CD4-positive, alpha-beta T cell treated with Interleukin-12 subunit alpha and Interleukin-12 subunit beta, for 1 hour (primary cell): ENCODE measurements at places on chromosomes 3 and 15.

- DNase-seq = no peak
These were observed 214.5 kb upstream of the IGF1R start for GRCh38 chr15:98433856-98434255.

- no peak for DNase-seq
These were observed 202.0 kb downstream of the GHSR start for GRCh38 chr3:172246107-172246844.

DNA sequence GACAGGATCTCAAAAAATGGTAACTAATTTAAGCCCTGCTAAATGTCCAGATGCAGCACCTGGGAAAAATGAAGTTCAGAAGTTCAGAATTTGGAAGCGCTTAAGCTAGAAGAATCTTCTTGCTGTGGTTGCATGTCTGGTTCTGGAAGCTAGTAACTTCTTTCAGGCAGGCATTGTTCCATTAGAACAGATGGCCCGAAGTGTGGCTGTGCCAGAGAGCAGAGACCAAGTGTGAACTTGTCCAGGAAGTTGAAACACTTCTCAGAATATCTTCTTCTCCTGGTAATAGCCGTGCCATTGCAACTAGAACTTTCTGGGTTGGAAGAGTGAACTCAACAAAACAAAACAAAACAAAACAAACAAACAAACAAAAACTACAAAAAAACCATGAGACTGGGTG is 80.0 kb downstream of the MITF start:
- no peak for DNase-seq

- no peak for DNase-seq
These were observed 24.2 kb downstream of the NMNAT3 start for GRCh38 chr3:139653582-139653981.

DNA sequence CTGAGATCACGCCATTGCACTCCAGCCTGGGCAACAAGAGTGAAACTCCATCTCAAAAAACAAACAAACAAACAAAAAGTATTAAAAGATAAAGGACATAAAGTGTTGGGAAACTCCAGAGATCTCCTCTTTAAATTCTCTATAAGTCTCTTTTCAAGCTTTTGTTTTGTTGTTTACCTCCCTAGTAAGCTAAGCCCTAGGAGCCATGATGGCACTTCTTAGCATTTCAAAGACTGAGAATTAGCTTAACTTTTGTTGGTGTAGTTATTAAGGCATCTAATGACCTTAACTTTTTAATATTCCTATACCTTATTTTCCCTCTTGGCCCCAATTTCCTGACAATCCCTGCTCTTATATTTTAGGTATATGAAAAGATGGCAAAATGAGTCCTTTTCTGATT is 157.3 kb downstream of the ZNF609 start:
- DNase-seq = no peak

DNA sequence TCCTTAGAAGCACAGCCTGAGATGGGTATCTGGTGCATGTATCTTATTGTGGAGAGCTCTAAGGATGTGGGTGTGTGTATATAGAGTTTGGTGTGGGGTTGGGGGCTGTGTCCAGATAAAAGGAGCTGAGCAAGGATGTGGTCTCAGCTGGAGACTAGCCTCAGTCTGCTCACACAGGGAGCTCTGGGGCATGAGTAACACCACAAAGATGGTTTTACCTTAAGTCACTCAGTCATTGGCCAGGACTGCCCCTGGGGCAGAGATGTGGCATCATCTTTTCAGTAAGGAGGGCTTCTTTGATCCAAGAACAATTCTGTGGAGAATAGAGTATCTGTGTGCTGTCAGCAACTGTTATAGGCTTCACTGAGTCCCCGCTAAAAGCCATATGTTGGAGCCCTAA is 163.4 kb upstream of the NUDT16 start:
- DNase-seq = no peak

- no peak for DNase-seq
These were observed 127.6 kb upstream of the MEF2A start for GRCh38 chr15:99438224-99438585.
